ENCODE measurements at places on chromosomes 7 and 10.

- DNase-seq, result no peak
These were observed 31.6 kb downstream of the TMEM120A start for GRCh38 chr7:75962607-75963380.

DNA sequence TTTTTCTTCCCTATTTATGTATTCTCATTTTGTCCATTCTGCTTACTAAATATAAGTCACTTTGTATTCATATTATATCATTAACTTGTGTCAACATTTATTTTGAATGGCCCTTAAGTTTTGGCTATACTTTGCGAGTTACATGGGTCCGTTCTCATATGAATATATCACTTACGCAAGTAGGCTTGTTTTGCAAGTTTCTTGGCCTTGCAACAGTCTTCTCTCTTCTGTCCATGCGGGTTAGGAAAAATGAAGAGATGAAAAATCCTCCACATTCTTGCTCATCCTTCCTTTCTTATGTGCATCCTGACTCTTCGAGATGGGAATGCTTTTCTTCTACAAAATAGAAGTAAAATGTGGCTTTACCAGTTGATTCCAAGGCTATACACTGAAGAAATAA is 82.8 kb downstream of the GPR158 start:
- DNase-seq, result no peak

GRCh38 chr7:158324397-158325360 is 262.9 kb downstream of the PTPRN2 start:
- no peak for DNase-seq

GRCh38 chr10:86263209-86263608 is 103.4 kb downstream of the GRID1 start:
- DNase-seq, result no peak

DNA sequence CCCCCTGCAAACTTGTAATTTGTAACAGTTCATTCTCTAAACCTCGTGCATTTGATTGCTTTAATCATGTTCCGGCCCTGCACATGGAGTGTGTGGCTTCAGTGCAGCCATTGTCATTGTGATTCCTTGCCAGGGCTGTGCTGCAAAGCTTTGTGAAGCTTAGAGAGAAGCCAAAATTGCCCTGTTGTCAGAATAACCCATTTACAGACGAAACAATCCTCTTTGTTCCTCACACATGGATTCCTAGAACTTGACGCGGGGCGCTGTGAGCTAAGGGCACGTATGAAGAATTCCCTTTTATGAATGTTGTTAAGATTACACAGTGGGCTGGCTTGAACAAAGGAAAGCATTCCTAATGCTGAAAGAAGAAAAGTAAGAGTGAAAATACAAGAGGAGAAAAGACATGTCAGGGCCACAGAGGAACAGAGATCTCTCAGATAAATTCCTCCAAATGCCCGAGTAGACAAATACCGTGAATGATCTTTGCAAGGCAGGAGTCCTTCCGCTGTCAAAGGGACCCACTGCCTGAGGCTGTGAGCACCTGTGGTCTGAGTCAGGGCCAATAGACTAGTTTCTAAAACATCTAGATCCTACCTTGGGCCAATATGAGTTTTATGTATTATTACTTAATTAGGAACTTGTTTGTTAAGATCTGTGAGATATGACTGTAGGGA is 205.4 kb upstream of the C7orf33 start:
- no peak for DNase-seq

- no peak for DNase-seq
These were observed 234.1 kb downstream of the PTEN start for GRCh38 chr10:88097536-88097935.

DNA sequence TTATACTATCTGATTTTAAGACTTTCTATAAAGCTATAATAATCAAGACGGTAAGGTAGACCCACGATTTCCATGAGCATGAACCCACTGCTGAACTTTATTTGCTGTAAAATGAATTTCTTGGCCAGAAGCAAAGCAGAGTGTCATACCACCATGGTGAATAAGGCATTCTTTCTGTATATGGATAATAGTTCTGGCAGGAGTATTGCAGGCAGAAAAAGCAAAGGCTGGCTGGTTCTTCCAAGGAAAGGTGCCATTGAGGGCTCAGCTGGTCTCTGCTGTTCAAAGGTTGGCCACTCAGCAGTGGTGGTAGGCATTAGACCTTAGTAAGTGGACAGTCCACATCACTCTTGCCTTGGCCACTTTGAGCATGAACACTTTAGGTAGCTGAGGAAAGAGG is 104.1 kb upstream of the KCNMA1 start:
- no peak for DNase-seq

DNA sequence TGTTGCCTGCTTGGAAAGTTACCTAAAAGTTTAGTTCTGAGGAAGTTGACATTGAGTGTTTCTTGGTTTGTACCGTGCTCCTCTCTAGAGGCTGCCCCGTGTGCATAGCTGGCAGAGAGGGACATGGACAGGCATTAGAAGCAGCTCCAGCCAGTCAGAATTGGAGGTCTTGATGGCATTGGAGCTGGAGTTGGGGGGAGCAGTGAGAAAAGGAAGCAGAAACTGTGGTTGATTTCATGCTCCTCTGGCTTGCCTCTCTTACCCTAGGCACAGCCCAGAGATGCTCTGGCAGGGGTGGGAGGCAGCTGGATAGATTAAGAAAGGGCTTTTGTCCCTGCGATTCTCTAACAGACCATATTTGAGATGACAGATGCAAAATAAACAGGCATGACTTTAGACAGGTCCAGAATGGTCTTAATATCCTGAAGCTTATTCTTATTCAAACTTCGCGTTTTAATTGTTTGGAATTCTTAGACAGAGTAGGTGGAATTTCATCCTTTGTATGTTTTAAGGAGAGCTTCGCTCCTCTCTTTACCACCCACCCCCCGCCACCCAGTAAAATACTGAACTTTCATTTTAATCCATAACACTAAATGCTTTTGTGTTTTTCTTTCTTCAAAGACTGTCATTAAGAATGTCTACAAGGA is 73.5 kb upstream of the GLCCI1 start:
- DNase-seq, result no peak

DNA sequence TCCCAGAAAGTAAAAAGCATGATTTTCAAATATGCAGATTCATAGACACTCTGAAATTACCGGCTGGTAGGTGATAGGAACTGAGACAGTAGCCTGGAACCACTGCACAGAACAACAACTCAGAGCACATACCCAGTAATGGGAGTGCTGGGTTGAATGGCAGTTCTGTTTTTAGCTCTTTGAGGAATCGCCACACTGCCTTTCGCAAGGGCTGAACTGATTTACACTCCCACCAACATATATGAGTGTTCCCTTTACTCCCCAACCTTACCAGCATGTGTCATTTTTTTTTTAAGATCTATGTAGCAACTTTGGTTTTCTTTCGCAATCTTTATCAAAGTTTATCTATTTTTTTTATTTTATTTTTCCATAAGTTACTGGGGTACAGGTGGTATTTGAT is 358.8 kb downstream of the CALN1 start:
- DNase-seq, result no peak

DNA sequence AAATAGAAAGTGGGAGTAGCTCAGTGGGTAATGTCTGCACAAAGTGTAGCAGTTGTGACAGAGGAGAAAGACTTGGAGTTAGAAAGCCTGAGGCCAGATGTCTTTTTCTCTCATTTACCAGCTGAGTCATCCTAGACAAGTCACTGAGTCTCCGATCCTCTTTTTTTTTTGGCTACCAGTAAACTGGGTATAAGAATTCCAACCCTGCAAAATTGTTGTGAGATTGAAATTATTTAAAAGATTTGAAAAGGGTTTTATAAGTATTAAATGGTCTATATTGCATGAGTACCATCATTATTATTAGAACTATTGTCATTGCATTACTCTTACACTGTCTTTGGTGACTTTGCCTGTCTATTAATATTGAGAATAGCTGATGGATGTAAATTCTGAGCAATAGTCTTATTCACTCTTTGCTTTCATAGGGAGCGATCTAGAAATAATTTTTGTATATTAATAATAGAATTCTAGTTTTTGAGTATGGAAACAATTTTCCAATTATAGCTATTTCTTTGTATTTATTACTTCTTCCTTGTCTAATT is 74.0 kb downstream of the ARID5B start:
- DNase-seq, result no peak

- no peak for DNase-seq
These were observed 97.1 kb downstream of the NKX6-2 start for GRCh38 chr10:132688580-132689420.

DNA sequence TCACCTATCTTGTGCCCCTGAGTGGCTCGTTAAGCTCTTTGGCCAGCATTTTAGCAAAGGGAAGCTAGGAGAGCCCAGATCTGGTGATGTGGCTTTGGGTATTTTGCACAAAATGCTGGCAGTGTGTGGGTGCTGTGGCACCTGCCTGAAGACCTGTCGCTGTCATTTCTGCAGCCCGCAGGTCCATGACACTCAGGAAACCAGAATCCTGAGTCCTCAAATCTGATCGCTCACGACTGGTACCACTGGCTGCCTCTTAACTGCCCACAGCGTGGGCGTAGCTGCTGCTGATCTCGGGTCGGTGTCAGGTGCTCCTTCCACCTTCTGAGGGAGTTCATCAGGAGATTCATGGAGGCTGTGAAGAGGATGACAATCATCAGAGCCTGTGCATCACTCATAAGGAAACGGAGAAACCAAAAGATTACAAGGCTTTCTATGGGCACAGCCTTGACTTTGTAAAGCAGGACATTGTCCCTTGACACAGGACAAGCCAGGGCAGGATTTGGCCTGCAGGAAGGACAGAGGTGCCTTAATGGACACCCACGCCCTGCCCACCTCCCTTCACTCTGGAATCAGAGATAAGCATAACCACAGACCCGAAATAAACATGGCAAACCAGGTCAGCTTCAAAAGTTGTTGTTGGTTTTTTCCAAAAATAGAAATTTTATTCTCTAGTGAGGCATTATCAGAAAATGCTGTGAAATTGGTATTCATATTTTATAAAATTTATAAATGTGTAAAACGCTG is 71.0 kb upstream of the STK17A start:
- DNase-seq, result no peak
